Esophagus squamous epithelium (tissue), 5 donors: ENCODE measurements at places on chromosomes 7 and 10.

- DNase-seq, result no peak
These were observed 203.8 kb upstream of the ZMIZ1 start for GRCh38 chr10:78864761-78865537.

- DNase-seq, result no peak
These were observed 7.4 kb downstream of the PRPS1L1 start for GRCh38 chr7:18020138-18020715.

GRCh38 chr7:122518488-122518887 lies 180.4 kb downstream of the RNF133 start:
- no peak for DNase-seq

- DNase-seq, result no peak
These were observed 509.8 kb downstream of the SUGCT start for GRCh38 chr7:40644454-40645188.

GRCh38 chr10:69632516-69633199 lies 2.6 kb downstream of the FAM241B start:
- DNase-seq, result no peak

DNA sequence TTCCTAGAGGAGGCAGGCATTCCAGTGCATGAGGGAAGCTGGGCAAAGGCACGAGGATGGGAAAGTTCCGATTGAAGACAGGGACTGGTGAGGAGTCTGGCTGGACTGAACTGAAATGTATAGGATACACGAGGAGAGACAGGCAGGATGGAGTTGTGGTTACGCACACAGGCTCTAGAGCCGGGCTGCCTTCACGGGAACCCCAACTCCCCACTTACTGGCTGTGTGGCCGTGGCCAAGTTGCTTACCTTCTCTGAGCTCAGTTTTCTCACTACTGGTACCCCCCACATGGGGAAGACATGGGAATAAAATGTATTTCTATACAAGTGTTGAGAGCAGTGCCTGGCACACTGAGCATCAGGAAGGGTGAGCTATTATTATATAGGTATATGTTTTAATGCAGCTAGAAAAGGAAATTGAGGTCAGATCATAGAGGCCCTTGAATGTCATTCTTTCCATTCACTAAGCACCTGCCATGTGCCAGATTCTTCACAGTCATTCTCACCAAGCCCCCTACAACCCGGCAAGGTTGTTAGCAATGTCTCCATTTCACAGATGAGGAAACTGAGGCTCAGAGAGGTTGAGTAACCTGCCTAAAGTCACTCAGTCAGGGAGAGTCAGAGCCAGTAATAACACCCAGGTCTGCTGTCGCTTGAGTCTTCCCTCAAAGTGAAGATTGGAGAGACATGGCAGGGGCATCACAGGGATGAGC lies 9.7 kb downstream of the CHST3 start:
- DNase-seq, result no peak

- DNase-seq, result no peak
These were observed 72.5 kb upstream of the LRRN3 start for GRCh38 chr7:111018447-111018846.

GRCh38 chr10:73646598-73647041 lies 5.3 kb upstream of the MYOZ1 start:
- DNase-seq, result no peak

GRCh38 chr7:152677808-152678670 lies 2.1 kb upstream of the XRCC2 start:
- DNase-seq, result no peak

DNA sequence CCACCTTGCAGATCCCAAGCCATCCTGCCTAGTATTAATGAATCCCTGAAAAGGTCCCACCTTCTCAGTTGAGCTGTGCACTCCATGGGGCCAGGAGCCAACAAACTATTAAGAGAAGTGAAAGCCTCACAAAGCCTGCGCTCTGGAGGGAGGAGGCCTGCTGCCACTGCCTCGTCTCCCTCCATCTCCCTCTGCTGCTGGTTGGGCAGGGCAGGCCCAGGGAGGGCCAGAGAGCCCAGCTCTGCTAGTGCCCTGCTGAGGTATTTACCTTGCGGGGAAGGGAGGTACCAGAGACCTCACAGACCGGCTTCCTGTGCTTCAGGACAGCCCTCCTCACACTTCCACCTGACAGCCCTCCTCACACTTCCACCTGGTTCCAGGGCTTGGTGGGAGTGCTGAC lies 171.5 kb downstream of the SH3PXD2A start:
- no peak for DNase-seq
